ENCODE measurements at places on chromosomes 4 and X.

DNA sequence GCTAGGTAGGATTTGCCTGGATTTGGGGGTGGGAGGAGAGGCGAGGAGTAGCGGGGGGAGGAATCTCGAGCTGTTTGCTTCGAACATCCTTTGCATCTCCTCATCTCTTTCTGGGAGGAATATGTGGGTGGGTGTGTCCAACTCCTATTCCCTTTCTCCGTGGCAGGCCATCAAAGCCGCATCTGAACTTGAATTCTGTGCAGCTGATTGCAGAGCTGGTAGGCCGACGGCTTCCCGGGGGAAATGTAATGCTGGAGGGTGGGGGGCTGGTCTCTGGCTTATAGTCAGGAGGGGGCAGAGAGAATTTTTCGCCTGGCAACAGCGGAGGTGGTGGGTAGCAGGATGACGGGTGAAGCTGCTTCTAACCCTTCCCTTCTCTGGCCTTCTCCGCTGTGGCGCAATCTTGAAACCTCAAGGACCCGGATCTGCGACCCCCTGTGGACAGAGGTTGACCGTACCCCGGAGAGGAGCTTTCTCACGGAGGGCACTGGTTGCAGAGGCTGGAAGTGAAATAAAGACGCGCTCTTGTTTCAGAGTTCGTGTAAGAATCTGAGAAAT, 628 bp downstream of the ZCCHC12 start:
- DNase-seq = no peak

DNA sequence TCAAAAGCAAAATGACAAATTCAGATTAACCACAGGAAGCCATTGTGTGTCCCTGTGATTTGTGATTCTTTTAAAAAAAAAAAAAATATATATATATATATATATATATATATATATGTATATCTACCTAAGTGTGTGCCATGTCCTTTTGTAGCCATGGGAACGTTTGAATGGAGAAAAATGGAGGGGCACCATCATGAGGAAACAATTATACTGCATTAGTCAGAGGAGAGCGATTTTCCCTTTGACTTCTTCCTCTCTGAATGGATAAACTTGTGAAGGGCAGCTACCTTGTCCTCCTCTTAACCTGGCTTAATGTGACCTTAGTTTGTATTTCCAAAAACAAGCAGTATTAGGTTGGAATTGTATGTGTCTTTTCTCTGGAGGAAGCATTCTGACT, 23.3 kb upstream of the CBLL2 start:
- DNase-seq = no peak

- DNase-seq = no peak
These were observed 1.7 kb downstream of the GABRQ start for GRCh38 chrX:152639426-152639825.

DNA sequence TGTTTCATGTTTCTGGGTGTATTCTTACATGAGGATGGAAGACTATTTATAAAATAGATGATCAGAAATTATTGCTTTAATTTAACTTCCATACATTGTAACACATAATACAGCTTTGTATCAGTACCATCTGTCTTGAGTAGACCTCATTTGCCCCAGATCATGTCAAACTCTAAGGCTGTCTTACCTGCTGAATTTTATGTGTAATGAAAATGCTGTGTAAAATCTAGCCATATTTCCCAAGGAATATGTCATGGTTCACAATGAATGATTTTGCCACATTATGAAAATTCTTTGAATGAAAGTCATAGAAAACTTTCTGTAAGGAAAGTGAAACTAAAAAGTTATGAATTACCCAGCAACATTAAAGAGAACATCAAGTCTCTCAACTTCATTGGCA, 7.4 kb downstream of the BDH2 start:
- no peak for DNase-seq

DNA sequence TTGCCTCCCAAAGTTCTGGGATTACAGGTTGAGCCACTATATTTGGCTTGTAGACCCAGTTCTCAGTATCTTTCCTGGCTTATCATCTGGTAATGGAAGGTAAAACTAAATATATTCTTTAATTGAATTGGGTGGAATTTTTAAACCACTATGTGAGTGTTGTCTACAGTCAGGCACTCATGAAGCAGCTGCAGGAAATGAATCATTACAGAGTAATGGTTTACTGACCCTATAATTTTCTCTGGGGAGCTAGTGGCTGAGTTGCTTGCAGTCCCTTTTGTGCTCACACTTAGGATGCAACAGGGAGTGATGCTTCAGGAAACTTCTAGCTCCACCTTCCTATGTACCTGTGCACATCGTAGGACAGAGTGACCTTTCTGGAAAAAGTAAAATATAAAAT, 4.1 kb upstream of the UGT2B7 start:
- DNase-seq = no peak

GRCh38 chr4:148069086-148069894, 337.4 kb downstream of the ARHGAP10 start:
- DNase-seq = no peak

- no peak for DNase-seq
These were observed 23.7 kb upstream of the PNPLA4 start for GRCh38 chrX:7950865-7951264.

All from naive B cell (primary cell).